ENCODE measurements at places on chromosomes 3 and 15.

GRCh38 chr15:29141308-29142128 is 128.1 kb downstream of the NSMCE3 start:
- DNase-seq = no peak

DNA sequence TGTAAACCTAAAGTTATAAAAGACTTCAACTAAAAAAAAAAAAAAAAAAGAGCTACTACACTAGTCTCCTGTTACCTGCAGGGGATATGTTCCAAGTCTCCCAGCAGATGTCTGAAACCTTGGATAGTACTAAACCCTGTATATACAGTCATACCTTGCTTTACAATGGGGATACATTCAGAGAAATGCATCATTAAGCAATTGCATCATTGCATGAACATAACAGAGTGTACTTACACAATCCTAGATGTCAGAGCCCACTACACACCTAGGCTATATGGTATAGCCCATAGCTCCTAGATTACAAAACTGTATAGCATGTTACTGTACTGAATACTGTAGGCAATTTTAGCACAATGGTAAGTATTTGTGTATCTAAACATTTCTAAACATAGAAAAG is 119.1 kb downstream of the GMPS start:
- no peak for DNase-seq

- DNase-seq = no peak
Measured at GRCh38 chr3:185936273-185936629, 1.6 kb downstream of the TRA2B start.

DNA sequence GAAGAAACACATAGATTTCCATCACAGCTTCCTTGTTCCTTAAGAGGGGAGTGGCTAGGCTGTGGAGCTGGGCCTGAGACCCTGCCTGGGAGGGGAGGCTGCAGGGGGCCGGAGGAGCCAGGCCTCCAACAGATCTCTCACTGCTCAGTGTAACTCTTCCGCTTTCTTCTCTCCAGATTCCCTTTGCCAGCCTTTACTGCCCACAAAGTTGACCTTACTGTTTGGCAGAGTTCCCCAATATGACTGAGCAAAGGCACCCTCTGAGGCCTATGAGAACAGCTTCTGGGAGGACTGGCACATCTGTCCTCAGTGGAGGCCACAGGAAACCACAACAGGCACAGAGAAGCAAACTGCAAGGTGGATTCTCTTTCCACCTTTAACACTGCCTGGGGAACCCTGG is 38.1 kb downstream of the SLCO2A1 start:
- DNase-seq = no peak

GRCh38 chr3:134059671-134060560 is 30.2 kb upstream of the SLCO2A1 start:
- no peak for DNase-seq
